ENCODE measurements at places on chromosomes 1 and 21.

- no peak for DNase-seq
These were observed 21.4 kb downstream of the NEK2 start for GRCh38 chr1:211653959-211654496.

GRCh38 chr1:197277166-197277565 is 9.1 kb downstream of the CRB1 start:
- no peak for DNase-seq

DNA sequence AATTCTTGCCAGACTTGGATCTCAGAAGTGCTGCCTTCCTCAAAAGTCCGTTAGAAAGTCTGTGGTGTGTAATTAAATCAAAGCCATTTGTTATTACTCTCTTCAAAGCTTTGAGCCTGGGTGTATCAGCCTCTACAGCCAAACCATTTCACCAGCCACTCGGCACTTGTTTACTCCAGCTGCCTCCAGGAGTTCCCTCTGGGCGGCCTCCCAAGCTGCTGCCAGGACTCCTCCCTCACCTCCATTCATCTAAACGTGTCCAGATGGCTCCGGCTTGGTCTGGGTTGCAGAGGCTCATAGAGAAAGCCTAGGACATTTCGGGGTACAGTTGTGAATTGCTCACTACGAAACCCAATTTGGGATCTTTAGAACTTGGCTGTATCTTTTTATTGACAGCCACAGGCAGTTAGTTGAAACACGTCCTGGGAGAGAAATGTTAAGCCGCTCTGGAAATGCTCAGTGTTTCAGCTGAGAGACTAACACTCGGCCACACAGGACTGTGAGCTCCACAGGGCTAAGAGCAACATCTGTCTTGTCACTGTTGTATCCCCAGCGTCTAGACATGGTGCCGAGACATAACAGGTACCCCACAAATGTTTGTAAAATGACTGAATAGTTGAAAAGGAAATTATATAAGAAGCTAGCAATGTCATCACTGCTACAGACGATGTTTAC is 116.9 kb upstream of the NGF start:
- no peak for DNase-seq

GRCh38 chr1:230575886-230576500 is 66.3 kb upstream of the COG2 start:
- no peak for DNase-seq

DNA sequence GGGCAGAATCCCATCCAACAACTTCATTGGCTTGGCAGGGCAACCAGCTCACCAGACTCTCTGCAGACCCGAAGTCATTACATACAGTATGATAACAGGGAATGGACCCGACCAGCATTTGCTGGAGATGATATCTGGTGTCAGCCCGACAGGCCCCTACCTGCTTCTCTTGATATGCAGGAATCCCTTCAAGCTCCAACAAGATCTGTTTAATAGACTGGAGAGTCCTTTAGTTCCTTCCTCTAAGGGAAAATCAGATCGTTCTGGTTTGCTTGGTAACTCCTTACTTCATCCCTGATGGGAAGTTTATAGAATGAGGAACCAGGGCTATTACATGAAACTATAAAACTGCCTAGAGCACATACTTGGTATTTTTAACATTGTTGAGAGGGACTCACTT is 61.2 kb downstream of the EDARADD start:
- DNase-seq: no peak

DNA sequence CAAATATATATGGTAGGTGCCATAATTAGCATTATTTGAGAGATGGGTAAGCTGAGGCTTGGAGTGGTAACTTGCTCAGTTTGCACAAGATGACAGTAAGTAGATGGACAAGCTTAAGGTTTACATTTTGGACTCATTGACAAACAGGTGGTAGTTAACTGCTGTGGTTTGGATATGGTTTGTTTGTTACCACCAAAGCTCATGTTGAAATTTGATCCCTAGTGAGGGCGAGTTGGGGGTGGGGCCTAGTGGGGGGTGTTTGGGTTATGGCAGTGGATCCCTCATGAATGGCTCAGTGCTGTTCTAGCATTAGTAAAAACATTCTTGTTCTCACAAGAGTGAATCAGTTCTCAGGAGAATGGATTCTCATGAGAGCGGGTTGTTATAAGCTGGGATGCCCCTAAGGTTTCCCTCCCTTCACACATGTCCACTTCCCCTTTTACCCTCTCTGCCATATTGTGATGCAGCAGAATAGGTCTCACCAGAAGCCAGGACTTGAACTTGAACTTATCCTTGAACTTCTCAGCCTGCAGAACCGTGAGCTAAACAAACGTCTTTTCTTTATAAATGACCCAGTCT is 6.6 kb upstream of the PRRX1 start:
- DNase-seq: no peak

GRCh38 chr21:30924146-30924700 is 42.8 kb upstream of the KRTAP11-1 start:
- DNase-seq: no peak

DNA sequence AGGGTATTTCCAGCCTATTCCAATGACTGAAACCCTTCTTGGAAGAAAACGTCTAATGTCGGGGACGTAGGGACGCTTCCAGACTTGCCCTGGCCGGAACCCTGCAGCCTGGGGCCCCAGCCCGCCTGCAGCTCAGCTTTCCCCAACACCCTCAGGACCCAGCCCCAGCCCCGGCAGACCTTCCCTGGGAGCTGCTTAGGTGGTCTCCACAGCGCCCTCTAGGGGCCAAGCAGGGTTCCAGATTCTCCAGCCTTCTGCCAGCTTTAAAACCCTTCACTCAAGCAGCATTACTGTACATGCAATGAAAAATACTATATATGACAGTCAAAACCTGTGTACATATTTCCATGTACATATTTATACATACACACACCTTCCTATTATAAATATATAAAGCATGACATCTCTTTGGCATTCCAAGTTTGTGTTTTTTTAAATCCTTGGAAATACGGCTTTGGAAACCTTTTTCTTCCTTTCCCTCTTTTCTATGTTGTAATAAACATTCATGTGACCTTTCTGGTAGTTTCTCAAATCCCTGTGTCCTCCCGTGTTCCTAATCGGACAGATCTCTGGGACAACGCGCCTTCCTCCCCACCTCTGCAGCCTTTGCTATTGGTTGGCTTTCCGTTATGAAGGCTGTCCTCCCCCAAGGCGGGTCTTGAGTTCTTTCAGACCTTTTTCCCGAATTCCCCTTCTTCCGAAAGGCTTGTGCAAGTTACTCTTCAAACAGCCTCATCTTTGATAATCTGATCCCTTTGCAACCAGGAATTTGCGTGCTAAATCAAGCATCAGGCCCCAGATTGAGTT is 60.3 kb downstream of the STUM start:
- peak; percentile 79 for DNase-seq

DNA sequence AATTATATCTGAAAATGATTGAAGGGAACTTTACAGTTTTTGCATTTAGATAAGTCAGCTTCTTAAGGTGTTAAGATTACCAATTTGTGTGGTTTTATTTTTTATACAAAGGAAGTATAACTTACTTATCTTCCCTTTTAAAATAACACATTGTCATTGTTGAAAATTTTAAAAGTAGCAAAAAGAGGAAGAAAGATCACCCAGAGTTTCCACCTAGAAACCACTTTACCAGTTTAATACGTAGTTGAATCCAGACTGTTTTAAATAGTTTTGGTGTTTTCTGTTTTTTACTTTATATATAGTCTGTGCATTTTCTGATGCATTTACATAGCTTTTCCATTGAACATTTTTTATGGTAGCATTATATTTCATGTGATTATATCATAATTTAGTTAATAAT is 6.1 kb downstream of the CCDC18 start:
- no peak for DNase-seq

DNA sequence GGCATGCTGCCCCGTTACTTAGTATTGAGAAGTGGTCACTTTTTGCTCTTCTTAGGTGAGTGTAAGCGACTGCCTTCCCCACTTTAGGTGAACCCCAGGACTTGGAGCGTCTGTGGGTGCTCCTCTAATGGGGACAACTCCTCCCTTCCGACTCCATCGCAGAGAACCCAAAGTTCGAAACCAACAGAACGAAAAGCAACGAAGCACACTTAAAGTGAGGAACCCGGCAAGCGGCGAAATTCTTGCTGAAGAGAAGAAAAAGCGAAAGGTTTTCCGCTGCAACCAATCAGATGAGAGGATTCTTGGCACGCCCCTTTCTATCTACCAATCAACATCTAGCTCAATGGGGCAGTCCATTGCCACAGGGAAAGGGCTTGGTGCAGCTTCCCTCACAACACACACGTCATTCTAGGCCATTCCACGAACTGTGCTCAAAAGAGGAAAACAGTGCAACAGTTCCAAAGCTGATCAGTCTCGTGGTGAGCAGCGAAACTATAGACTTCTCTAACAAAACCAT is 709 bp upstream of the SUCO start:
- DNase-seq: peak; percentile 94

DNA sequence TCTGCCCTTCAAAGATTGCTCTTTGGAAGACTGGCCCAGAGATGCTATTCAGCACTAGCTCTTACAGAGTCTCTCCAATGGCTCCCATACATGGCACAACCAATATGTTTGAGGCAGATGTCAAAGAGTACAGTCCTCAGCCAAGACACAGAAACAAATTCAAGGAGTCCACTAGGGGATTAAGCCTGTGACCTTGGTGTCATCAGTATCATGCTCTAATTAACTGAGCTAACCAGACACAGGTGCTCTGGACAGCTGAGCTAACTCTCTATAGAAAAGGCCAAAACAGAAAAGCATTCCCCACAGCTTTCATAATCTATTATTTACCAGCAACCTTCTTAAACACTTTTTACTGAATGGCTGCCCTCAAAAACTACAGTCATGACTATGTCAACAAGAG is 666.0 kb upstream of the PLXNA2 start:
- DNase-seq: no peak

GRCh38 chr1:44336668-44337067 is 18.4 kb downstream of the ERI3 start:
- DNase-seq: no peak

- DNase-seq: no peak
These were observed 110.9 kb upstream of the C21orf91 start for GRCh38 chr21:17930093-17930492.

GRCh38 chr1:227351443-227351842 is 33.2 kb upstream of the CDC42BPA start:
- DNase-seq: peak; percentile 21

GRCh38 chr1:153608742-153609584 is 4.0 kb downstream of the S100A16 start:
- DNase-seq: peak; percentile 93

DNA sequence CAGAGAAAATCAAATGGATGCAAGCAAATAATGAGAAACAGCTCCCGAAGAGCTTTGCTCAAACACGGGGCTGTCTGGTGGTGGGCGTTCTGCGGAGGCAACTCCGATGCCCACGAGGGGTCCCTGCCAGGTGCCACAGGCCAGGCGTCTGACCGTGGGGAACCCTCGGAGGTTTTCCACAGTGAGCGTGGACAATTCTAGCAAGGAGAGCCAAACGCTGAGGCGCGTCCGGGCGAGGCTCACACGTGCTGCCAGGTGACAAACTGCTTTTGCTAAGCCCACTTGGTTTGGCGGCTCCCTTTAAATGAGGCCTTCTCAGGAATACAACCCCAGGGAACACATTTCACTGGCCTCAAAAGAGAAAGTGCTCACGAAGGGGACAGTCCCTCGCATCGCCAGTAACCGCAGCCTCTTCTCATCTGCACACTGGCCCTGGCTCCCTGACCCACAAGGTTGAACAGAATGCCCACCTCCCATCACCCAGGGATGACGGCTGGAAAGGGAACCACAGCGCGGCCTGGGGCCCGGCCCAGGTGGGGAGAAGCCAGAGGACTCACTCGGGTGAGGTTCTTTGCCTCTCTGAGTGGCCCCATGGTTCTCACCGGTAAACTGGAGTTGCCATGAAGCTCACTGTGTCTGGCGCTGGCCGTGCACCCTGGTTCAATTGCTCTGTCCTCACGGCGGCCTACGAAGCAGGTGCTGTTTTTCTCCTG is 97.4 kb downstream of the PRDM16 start:
- no peak for DNase-seq

DNA sequence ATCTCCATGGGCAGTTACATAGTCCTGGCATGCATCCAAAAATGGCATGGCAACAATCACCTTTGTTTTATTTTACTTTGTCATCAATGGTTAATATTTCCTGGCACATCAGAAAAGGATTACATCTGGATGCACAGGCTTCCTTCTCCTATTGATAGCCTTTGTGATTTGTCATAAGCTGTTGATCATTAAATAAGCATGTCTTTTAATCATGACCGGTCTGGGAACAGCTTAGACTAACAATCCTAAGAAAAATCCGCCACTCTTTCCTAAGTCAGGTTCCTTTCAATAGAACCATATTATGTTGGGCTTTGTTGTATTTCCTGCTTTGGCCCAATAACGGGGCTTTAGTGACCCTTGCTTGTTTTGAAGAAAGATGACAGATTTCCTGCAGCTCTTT is 330.6 kb downstream of the DUSP10 start:
- no peak for DNase-seq

GRCh38 chr21:15365751-15366392 is 301.1 kb upstream of the NRIP1 start:
- DNase-seq: no peak

DNA sequence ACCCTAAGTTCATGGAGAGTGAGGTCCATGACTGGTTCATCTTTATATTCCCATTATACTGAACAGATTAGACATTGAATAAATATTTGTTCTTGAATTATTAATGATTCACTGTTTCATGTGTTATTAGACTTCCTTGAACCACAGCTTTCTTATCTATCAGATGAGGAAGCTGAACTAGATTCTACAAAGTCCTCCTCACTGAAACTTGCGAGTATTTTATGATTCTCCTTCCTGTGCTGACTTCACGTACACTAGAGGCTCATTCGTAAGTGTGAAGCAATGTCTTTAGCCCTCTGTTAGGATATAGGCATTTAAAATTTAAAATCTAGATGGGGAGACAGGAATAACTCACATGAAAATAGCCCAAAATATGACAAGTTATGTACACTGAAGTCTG is 95.6 kb upstream of the IRF2BP2 start:
- DNase-seq: no peak

- no peak for DNase-seq
These were observed 88.5 kb downstream of the TTLL7 start for GRCh38 chr1:83910461-83910860.

- no peak for DNase-seq
These were observed 77.7 kb downstream of the ST6GALNAC5 start for GRCh38 chr1:76944942-76945341.

- no peak for DNase-seq
These were observed 26.3 kb downstream of the AHDC1 start for GRCh38 chr1:27577504-27578188.

DNA sequence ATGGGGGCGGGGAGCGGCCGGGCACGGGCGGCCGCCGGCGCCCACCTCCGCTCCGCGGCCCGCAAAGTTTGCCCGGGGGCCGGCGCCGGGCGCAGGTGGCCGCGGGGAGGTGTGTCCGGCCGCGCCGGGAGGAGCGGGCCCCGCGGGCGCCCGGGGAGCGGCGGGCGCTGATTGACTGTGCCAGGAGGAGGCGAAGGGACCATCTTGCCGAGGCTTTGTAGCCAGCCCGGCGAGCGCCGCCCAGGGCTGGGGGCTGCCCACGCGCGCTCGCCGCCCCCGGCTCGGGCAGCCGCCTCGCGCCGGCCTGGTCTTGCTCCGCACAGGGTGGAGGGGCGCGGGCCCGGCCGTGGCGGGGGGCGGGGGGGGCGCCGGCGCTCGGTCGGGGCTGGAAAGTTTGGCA is 432 bp downstream of the EPHB2 start:
- DNase-seq: peak; percentile 20

GRCh38 chr1:17244821-17245740 is 3.8 kb upstream of the PADI3 start:
- peak; percentile 66 for DNase-seq

GRCh38 chr1:12296016-12296415 is 66.2 kb downstream of the VPS13D start:
- no peak for DNase-seq

GRCh38 chr1:3134381-3135072 is 65.5 kb downstream of the PRDM16 start:
- DNase-seq: no peak

GRCh38 chr1:206495493-206496046 is 11.8 kb upstream of the RASSF5 start:
- DNase-seq: no peak

Data from HTR-8/SVneo (cell line).